Activated naive CD4-positive, alpha-beta T cell treated with anti-CD3 and anti-CD28 coated beads, Interleukin-2, amount 50 U/mL, for 72 hours (primary cell): ENCODE measurements at places on chromosomes 2 and 18. TPM values are rescaled to one million over a fixed set of nuclear protein-coding genes. Genes with fewer than 3 reads are reported as not detected.

Gene ASPRV1
- 1.5 TPM for total RNA-seq

- DNase-seq: no peak
Measured at GRCh38 chr18:38644875-38645641, 1079.5 kb upstream of the CELF4 start.

GRCh38 chr2:10947005-10947440, 35.3 kb downstream of the KCNF1 start:
- DNase-seq: no peak

GRCh38 chr2:208982831-208983230, 441.0 kb upstream of the MAP2 start:
- no peak for DNase-seq

GRCh38 chr2:4122726-4123125, 419.4 kb downstream of the DCDC2C start:
- DNase-seq: no peak
